ENCODE measurements at places on chromosomes 6 and 20. TPM values are rescaled to one million over a fixed set of nuclear protein-coding genes. Genes with fewer than 3 reads are reported as not detected.
A peak's percentile ranks its signal among the peaks of the same experiment; 100 is the strongest.

MDFI gene
- 51.8 TPM for total RNA-seq

- DNase-seq: no peak
Observed at GRCh38 chr6:160986851-160987250, 4.7 kb upstream of the MAP3K4 start.

DNA sequence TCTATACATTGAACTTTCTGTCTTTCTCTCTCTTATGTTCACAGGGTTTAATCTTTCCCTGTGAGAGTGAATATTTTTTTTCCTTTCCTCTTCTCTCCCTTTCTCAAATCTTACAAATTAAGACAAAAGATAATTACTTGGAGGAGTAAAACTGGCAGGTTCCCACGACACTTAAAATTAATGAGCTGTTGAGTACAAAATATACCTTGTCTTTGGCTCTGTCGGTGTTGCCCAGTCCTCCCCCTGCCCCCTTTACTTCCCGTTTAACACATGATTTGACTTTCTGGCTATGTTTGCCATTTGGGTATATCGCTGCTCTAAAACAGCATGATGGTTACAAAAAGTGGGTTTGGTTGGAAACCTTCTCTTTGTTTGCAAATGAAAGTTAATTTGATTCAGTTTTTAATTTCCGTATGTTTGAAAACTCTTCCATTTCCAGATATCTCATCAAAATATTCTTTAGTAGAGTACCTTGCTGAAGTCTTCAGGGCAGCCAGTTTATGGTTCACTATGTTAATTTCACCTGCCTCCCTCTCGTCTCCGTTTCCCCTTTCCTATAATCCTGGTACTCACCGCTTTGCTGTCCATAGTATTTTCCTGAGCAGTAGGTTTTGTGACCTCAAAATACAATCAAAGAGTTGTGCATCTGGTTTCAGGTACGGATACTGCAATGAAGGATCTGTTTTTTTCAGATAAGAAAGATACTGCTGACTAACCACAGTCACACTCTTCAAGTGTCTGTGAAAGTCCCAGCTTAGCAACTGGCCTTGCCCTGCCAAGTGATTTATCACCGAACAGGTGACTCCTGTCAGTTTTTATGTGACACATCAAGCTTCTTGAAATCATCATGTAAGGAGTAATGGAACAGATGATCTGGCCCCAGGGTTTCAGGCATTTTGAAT is 181.2 kb downstream of the DTNBP1 start:
- no peak for DNase-seq

QRSL1 gene
- 6.4 TPM for total RNA-seq

- DNase-seq: no peak
Observed at GRCh38 chr6:15596186-15596896, 66.5 kb downstream of the DTNBP1 start.

GRCh38 chr6:85068221-85068620 is 303.8 kb upstream of the TBX18 start:
- no peak for DNase-seq

DNA sequence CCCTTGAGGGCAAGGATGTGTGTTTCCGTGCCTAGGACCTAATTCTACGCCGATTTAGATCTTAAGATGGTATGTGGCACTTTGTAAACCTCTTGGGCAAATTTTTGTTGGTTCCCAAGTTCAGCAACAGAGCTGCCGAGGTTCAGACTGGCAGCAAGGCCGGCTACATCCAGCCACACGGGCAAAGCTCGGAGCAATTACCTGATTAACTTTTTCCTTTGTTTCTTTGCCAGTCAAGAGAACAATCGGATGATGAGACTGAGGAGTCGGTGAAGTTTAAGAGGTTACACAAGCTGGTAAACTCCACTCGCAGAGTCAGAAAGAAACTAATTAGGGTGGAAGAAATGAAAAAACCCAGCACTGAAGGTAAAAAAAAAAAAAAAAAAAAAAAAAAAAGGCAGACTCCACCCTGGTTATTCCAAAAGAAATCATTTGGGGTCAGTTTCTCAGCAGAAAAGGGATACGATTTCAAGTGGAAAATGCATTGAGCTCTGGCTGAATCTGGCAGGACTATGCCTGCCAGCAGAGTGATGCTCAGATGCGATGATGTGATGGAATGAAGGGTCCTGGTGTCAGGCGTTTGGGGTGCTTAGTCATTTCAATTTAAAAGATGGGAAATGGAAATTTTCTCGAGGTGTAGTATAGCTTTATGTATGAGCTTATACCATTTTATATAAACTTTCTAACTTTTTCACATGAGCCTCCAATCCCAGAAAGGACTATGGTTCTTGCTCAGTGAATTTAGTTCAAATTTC is 171.6 kb downstream of the SASH1 start:
- no peak for DNase-seq

POLR1H gene
- total RNA-seq: 21.2 TPM

DNA sequence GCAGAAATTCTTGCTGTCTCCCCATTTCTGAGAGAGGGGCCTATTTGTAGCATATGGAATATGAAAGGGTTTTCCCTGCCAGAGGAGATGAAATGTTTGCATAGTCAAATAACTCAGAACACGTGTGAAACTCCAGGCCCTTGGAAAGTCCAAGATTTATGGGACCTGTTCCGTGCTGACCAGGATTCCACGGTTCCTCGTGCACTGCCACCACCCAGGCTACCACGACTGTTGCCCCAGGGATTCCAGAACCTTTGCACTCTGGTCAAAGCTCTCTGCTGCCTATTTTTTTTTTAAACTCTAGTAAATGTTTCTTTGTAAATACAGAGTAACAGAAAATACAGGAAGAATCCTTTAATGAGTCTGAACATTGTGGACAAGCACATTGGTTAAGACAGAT is 35.0 kb downstream of the MYLK4 start:
- DNase-seq: no peak

DNA sequence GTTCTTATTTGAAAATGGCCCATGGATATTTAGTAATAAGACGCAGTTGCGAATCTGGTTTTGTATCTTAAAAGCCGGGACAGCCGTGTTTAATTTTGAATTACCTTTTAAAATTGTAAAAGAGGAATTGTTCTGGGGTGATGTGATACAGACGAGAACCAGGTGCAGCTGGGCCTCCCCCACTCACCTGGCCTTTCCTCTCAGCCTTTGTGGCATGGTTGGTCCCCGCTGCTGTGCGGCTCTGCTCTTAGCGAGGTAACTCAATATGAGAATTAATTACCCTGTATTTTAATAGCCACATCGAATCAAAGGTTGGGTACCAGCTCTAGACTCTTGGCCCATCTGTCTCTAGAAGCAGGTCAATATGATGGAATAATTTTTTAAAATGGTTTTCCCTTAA is 56.5 kb upstream of the DACT2 start:
- DNase-seq: peak; percentile 15

RAD21L1 gene
- total RNA-seq: not detected

GRCh38 chr6:30777155-30777485 is 32.8 kb upstream of the IER3 start:
- no peak for DNase-seq

DNA sequence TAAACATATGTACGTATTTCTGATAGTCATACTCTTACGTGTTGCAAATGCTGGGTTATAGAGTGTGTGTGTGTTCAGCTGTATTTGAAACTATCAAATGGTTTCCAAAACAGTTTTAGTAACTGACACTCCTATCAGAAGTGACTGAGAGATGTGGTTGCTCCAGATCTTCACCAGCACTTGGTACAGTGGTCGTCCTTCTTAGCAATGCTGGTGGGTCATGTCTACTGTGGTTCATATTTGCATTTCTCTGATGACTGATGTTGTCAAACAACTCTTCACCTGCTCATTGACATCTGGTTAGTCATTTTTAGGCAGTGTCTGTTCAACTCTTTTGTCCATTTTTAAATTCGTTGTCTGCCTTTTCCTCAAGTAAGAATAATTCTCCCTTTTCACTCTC is 259.3 kb downstream of the KIF16B start:
- no peak for DNase-seq

IRF4 gene
- 20.5 TPM for total RNA-seq

PRKN gene
- total RNA-seq: 8.5 TPM

SIRPB1 gene
- 1.0 TPM for total RNA-seq

RFX6 gene
- not detected for total RNA-seq

- DNase-seq: no peak
Observed at GRCh38 chr20:3751675-3752385, 15.7 kb downstream of the ADISSP start.

- no peak for DNase-seq
Observed at GRCh38 chr6:91659891-91660290, 1073.0 kb upstream of the MAP3K7 start.

DOK5 gene
- total RNA-seq: 1.2 TPM

LATS1 gene
- 55.0 TPM for total RNA-seq

- no peak for DNase-seq
Observed at GRCh38 chr20:20366551-20366875, 1.4 kb upstream of the INSM1 start.

PGC gene
- not detected for total RNA-seq

All from suprapubic skin (tissue), 4 donors.